ENCODE measurements at places on chromosomes 4 and X.

DNA sequence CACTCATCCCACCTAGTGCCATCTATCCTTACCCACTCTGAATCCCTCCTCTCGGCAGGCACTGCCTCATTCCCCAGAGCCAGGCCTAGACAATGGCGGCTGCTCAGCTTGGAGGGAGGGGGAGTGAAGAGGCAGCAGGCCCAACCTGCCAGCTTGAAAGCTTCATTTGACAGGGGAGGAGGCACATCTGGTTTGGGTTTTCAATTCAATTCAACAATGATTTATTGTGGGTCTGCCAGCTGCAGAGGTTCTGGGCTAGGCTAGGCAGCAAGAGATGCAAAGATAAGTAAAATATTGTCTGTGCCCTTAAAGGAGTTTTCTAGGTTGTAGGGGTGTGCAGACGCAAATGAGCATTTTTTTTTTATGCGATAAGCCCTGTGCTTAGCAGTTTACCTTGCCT is 58.5 kb downstream of the RTL9 start:
- peaks cover 19% of the 10 kb centered on the region for H3K4me1 ChIP-seq
- no peak overlapping the region for H3K4me3 ChIP-seq
- no peaks in the 10 kb centered on the region for H3K36me3 ChIP-seq

- no peak overlapping the region for H3K27ac ChIP-seq
- DNase-seq = no peak
Measured at GRCh38 chr4:133081246-133081645, 67.8 kb upstream of the PCDH10 start.

GRCh38 chr4:183797011-183797444 is 108.1 kb upstream of the STOX2 start:
- peaks cover 59% of the 10 kb centered on the region for H3K27me3 ChIP-seq
- peak overlapping the region; percentile 50 for H3K4me3 ChIP-seq
- H3K27ac ChIP-seq = no peak overlapping the region

DNA sequence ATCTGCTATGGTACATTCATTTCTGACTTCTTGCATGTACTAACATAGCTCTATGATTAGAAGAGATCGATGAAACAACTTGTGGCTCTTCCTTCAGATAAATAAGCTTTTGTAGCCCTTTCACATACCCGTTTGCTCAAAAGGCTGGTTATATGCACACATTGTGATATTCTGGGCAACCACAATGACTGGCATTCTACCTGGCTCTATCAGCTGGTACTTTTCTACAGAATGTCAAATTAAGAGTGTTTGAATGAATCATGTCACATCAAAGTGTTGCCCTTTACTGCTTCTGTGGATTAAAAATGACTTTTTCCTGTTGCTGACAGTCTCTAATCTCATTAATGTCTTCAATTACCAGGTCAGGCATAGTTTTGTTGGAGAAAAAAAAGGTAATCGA is 11.6 kb downstream of the PGRMC1 start:
- H3K4me1 ChIP-seq = no peaks in the 10 kb centered on the region
- H3K36me3 ChIP-seq = peaks cover 3% of the 10 kb centered on the region
- no peaks in the 10 kb centered on the region for H3K27me3 ChIP-seq
- no peak overlapping the region for H3K27ac ChIP-seq

- H3K4me3 ChIP-seq = no peak overlapping the region
- no peaks in the 10 kb centered on the region for H3K4me1 ChIP-seq
- H3K27me3 ChIP-seq = no peaks in the 10 kb centered on the region
- DNase-seq = no peak
- no peaks in the 10 kb centered on the region for H3K36me3 ChIP-seq
Measured at GRCh38 chr4:9845791-9846493, 64.5 kb downstream of the DRD5 start.

- no peak overlapping the region for H3K27ac ChIP-seq
- H3K27me3 ChIP-seq = no peaks in the 10 kb centered on the region
- H3K4me3 ChIP-seq = peak overlapping the region; percentile 55
- no peak for DNase-seq
- H3K4me1 ChIP-seq = no peaks in the 10 kb centered on the region
- H3K36me3 ChIP-seq = no peaks in the 10 kb centered on the region
Measured at GRCh38 chrX:149505671-149506070, 565 bp upstream of the IDS start.

DNA sequence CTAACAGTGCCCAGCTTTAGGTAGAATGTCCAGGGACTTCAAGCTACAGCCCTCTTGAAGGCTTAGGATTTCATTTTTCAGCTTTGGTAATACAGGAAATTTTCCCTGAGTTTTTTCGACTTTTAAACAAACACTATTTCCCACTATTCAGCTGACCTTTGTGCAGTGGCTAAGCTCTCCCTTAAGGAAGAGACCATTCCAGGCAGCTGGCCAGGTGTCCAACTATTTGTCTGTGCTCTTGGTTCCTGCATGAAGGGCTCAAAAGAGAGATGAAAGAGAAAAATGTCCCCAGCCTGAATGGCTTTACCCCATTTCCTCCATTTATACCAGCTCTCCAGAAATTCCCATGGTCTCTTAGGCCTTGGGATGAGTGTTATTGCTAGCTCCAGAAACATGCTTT is 111.9 kb upstream of the KLF8 start:
- no peak overlapping the region for H3K4me3 ChIP-seq
- no peaks in the 10 kb centered on the region for H3K4me1 ChIP-seq
- no peak for DNase-seq
- no peak overlapping the region for H3K27ac ChIP-seq
- H3K27me3 ChIP-seq = no peaks in the 10 kb centered on the region

All from cardiac muscle cell (in vitro differentiated cells and primary cell).